ENCODE measurements at places on chromosomes 3 and 15. TPM values are rescaled to one million over a fixed set of nuclear protein-coding genes. Genes with fewer than 3 reads are reported as not detected.

GNL3 gene
- total RNA-seq: 79.2 TPM

CORO2B gene
- 3.6 TPM for total RNA-seq

KLF13 gene
- total RNA-seq: 120 TPM

FBXL22 gene
- 0.30 TPM for total RNA-seq

TGM5 gene
- total RNA-seq: not detected

AGBL1 gene
- not detected for total RNA-seq

DISP2 gene
- total RNA-seq: 1.1 TPM

ZNF662 gene
- total RNA-seq: not detected

CFAP91 gene
- 0.24 TPM for total RNA-seq

DPPA2 gene
- total RNA-seq: not detected

MST1 gene
- 1.8 TPM for total RNA-seq

CCRL2 gene
- total RNA-seq: not detected

FMN1 gene
- 0.46 TPM for total RNA-seq

ANO10 gene
- total RNA-seq: 19.4 TPM

LRRC2 gene
- not detected for total RNA-seq

CAND2 gene
- 0.37 TPM for total RNA-seq

ROPN1 gene
- total RNA-seq: not detected

MGA gene
- total RNA-seq: 5.7 TPM

IL5RA gene
- not detected for total RNA-seq

AQR gene
- 29.1 TPM for total RNA-seq

SLC6A1 gene
- not detected for total RNA-seq

SSUH2 gene
- total RNA-seq: 0.60 TPM

CATSPER2 gene
- 0.24 TPM for total RNA-seq

CCR5 gene
- not detected for total RNA-seq

CCDC54 gene
- not detected for total RNA-seq

MYL3 gene
- 0.07 TPM for total RNA-seq

MNS1 gene
- 3.0 TPM for total RNA-seq

SLC26A6 gene
- total RNA-seq: 13.3 TPM

ROBO2 gene
- not detected for total RNA-seq

RAB6B gene
- total RNA-seq: 2.6 TPM

SLC33A1 gene
- 12.9 TPM for total RNA-seq

HIGD2B gene
- total RNA-seq: not detected

MYH15 gene
- total RNA-seq: 0.06 TPM

PRSS50 gene
- total RNA-seq: not detected

ALDH1L1 gene
- total RNA-seq: 0.36 TPM

MORC1 gene
- total RNA-seq: not detected

ZNF80 gene
- total RNA-seq: not detected

WDR72 gene
- 8.3 TPM for total RNA-seq

FGF7 gene
- total RNA-seq: not detected

GRIP2 gene
- 1.3 TPM for total RNA-seq

All from A549 treated with AZD2906 at 1 μM for 4 hours (cell line).